Spinal cord (tissue), 10 donors: ENCODE measurements at places on chromosomes 6 and 20. TPM values are rescaled to one million over a fixed set of nuclear protein-coding genes. Genes with fewer than 3 reads are reported as not detected.

DNA sequence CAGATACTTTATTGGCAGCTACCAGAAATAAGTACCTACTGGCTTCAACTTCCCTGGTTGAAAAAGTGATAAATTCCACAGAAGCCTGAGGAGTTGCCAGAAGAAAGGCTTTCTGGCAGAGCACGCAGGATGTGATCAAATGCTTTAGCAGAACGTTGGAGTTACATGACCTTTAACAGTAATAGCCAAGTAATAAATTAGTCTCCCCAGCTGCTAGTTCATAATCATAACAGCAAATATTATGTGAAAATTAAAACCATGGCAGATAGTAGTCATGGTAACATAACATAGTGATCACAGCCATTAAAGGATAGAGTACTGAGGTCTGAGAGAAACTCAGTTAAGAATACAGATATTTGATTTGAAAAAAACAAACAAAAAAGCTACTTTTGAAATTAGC, 567.7 kb downstream of the ADGRB3 start:
- peak; percentile 66 for DNase-seq

- no peak for DNase-seq
These were observed 157.6 kb upstream of the KCNQ5 start for GRCh38 chr6:72464246-72464645.

GRCh38 chr6:26156850-26157250, 69.6 kb downstream of the HFE start:
- peak; percentile 88 for DNase-seq

GRCh38 chr20:32382102-32382950, 24.2 kb downstream of the ASXL1 start:
- no peak for DNase-seq

GRCh38 chr20:48017509-48017908, 232.2 kb upstream of the SULF2 start:
- no peak for DNase-seq

DNA sequence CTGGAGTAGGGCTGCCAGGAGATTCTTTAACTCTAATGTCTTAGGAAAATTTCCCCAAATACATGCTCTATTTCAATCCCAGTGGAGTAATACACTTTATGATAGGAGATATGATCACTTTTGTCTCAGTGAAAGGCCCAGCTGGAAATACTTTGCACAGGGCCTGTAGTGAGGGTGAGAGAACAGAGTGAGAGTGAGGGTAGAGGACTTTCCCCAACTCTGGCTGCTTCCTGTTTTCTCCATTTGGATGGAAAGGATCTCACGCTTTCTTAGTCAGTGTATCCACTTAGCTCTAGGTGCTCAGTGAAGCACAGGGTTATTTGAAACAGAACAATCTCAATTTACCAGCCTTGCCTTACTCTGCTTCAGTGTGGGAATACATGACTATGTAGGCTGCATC, 36.6 kb downstream of the FAM229B start:
- no peak for DNase-seq

- peak; percentile 39 for DNase-seq
These were observed 639 bp upstream of the RCAN2 start for GRCh38 chr6:46491628-46492547.

DNA sequence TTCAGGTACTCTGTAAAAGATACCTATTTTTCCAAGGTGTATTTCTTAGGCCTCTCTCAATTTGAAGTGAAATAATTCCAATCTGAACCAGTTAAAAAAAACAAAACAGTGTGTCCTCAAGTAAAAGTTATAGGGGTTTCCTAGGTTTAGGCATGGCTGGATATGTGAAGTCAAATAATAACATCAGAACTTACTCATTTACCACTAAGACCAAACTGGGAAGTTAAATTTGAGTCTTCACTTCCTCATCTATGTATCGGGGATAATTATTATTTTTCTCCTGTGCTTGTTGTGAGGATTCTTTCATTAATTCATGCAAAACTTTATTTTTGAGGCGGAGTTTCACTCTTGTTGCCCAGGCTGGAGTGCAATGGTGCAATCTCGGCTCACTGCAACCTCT, 86.2 kb upstream of the PTPRK start:
- no peak for DNase-seq

- no peak for DNase-seq
These were observed 158.5 kb downstream of the PHACTR1 start for GRCh38 chr6:12875051-12875450.

DNA sequence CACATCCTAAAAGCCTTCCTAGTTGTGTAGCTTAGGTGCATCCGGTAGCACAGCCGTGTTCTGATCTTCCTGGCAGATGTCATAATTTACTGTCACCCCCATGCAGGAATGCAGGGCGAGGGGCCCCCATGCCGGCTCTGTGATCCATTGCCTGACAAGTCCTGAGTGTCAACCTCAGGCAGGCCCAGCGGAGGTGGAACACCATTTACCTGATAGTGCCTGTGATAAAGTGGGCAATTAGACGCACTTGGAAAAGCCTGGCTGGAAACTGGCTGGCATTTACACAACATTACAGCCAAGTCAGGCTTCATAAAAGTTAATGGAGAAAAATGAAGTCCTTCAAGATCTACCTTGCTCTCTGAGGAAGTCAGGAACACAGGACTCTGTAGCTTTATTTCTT, 521.4 kb upstream of the JAG1 start:
- no peak for DNase-seq

- DNase-seq = no peak
These were observed 32.1 kb downstream of the BEND3 start for GRCh38 chr6:107083047-107083768.

DNA sequence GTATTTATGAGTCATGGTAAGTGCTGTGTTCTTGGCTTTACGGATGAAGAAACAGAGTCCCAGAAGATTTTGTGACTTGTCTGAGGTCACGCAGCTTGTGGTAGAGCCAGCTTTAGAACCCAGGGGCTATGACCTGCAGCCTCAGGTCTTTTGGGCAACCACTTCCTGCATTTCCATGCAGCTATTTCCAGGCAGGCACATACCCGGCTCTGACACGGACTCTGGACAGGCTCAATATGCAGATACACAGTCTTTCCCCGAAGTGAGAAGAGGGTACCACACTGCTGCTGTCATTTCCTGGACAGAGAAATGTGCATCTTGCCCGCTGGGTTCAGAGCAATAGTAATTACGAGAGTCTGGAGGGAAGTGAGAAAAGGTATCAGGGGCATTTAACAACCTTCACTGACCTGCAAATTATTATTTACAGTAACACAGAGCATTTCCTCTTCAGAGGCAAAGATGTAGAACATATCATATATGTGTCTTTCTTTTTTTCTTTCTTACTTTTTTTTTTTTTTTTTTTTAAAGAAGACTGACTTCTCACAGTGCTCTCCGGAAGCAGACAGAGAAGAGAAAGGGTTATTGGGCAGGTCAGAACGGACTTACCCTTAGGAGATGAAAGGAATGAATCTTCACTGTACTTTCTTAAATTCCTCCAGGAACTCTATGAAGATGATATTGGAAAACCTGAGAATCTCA, 185.1 kb downstream of the CLIC5 start:
- DNase-seq = no peak

DNA sequence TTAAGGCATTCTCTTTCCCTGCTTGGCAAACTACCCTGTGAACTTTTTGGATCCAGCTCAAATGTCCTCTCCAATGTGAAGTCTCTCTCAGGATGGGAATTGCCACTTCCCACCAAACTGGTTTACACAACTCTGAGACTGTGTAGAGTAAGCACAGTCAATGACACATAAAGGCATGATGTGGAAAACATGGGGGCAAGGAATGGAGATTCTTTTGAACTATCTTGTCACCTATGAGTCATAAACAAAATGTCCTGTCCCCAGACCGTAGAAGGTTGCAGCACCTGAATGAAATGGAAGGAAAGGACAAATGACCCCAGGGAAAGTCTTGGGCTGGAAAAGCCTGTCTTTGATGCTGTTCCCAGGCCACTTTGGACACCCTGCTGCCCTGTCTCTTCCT, 11.0 kb upstream of the KIF13A start:
- DNase-seq = no peak

SNHG17 gene
- total RNA-seq = 12.7 TPM

GSTA3 gene
- 4.4 TPM for total RNA-seq

IL17F gene
- total RNA-seq = not detected
